Karpas-422 (cell line): ENCODE measurements at places on chromosomes 7 and 10. TPM values are rescaled to one million over a fixed set of nuclear protein-coding genes. Genes with fewer than 3 reads are reported as not detected.
A peak's percentile ranks its signal among the peaks of the same experiment; 100 is the strongest.

- DNase-seq, result no peak
These were observed 745 bp upstream of the ORAI2 start for GRCh38 chr7:102432442-102433218.

GRCh38 chr7:141014125-141014523 is 628 bp downstream of the MRPS33 start:
- DNase-seq, result peak; percentile 50

LIPN gene
- total RNA-seq, result not detected in 2 replicates

GRCh38 chr10:17176091-17176490 is 25.4 kb downstream of the TRDMT1 start:
- no peak for DNase-seq

DNA sequence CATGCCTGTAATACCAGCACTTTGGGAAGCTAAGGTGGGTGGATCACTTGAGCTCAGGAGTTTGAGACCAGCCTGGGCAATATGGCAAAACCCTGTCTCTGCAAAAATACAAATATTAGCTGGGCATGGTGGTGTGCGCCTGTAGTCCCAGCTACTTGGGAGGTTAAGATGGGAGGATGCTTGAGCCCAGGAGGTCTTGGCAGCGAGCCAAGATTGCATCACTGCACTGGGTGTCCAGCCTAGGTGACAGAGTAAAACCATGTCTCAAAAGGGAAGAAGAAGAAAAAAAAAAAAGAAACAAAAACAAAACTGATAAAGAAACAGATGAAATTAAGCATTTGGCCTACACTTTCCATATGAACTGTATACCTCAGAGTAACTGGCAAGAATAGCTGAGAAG is 319.2 kb downstream of the PARD3 start:
- DNase-seq, result no peak

GSTO2 gene
- 0.43 and 1.3 TPM in 2 replicates for total RNA-seq

GRCh38 chr10:77648472-77648871 is 10.9 kb upstream of the KCNMA1 start:
- no peak for DNase-seq

BPGM gene
- total RNA-seq, result 4.2 and 11.1 TPM in 2 replicates

STAG3 gene
- 8.1 and 22.1 TPM in 2 replicates for total RNA-seq

NANOS1 gene
- total RNA-seq, result 1.6 and 3.1 TPM in 2 replicates

- DNase-seq, result no peak
These were observed 25.1 kb upstream of the NRBF2 start for GRCh38 chr10:63107943-63108437.

GRCh38 chr7:105662998-105663397 is 81.7 kb upstream of the EFCAB10 start:
- peak; percentile 11 for DNase-seq

OR2A7 gene
- not detected in 2 replicates for total RNA-seq

- DNase-seq, result no peak
These were observed 17.0 kb downstream of the STAM start for GRCh38 chr10:17660921-17661320.

GRCh38 chr10:103276896-103277712 is at the start of gene INA:
Gene INA, plus strand, starts transcription at chr10:103277138. Its CDS starts 74 bp downstream, at chr10:103277212.
- DNase-seq, result no peak

- no peak for DNase-seq
These were observed 23.2 kb upstream of the ASL start for GRCh38 chr7:66052447-66052846.

DNA sequence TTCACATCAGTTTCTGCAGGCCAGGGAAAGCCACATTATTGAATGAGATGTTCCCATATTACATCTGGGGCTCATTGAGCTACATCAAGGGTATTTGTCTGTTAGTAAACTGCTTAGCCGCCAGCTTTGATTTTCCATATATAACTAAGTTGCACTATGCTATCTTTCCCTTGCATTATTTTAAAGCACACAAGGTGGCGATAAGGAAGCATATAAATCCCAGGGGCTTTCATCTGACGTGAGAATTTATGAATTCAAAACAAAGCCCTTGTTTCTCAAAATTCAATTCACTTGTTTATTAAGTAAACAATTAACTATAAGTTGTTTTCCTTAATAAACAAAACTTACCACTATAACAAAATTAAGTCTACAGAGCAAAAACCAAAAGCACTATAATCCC is 334.1 kb upstream of the TPK1 start:
- DNase-seq, result peak; percentile 42

DNA sequence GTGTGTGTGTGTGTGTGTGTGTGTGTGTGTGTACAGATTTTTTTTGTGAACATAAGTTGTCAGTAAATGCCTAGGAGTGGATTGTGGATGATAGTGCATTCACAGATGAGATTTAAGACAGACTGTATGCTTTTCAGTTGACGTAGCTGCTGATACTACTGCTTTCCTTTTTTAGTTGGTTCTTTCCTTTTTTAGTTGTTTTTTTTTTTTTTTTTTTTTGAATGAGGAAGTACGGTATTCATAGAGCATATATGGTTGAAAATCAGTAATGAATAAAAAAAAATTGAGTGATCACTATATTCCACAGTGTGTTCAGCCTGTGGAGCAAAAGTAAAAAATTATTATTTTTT is 80.5 kb downstream of the RBM33 start:
- peak; percentile 68 for DNase-seq

MYO1G gene
- total RNA-seq, result 62.4 and 130 TPM in 2 replicates
